ENCODE measurements at places on chromosomes 7 and 10.

DNA sequence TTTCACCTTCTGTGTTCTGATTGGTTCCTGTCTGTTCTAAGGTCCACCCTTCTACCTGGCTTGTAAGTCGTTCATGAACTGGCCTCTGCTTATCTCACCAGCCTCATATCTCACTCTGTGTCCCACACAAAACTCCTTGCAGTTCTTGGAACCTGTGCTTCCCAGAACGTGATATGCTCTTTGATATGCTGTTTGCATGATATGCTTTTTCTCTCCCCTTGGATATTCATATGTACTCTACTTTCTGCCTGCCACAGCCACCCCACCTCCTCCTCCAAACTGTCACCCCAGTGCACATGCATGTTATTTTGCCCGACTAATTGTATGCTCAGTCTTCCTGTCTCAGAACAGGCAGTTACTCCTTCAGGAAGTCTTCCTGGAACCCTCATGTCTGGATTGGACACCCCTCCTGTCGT lies 1.9 kb upstream of the ITPRIP start:
- no peak for DNase-seq

DNA sequence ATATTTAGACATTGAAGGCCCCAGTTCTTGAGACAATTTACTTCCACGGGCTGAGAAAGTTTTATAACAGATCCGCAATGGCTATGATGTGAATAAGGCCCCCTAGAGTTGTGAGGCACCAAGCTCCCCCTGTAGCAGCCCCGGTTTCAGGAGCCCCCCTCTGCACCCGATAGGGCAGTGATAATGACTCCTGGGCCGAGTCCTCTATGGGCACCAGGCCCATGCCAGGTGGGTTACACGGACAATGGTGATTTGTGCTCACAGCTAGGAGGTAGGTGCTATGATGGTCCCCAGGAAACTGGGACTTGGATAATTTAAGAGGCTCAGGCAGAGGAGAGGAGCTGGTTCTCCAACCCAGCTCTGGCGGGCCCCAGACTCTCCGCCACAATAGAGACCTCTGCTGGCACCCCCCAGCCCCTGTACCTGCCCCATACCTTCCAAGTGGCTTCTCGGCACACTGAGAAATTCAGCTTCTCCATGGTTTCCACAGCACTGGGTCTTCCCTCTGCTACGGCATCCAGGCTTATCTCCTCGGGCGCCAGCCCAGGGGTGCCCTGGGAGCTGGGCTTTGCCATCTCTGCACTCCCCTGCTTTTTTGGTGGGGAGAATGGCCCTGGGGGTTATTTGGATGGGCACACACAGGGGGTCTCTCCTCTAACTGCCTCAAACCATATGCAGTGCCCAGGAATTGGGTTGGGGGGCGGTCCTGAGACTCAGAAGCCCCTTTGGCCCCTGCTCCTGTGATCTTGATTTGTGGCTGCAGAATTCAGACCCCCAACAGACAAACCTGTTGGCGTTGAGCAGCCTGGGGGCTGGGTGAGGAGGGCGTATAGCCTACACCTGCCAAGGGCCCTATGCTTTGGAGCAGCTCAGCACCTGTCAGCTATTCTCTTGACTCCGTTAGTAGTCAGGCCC lies 12.2 kb upstream of the KCP start:
- DNase-seq = no peak

DNA sequence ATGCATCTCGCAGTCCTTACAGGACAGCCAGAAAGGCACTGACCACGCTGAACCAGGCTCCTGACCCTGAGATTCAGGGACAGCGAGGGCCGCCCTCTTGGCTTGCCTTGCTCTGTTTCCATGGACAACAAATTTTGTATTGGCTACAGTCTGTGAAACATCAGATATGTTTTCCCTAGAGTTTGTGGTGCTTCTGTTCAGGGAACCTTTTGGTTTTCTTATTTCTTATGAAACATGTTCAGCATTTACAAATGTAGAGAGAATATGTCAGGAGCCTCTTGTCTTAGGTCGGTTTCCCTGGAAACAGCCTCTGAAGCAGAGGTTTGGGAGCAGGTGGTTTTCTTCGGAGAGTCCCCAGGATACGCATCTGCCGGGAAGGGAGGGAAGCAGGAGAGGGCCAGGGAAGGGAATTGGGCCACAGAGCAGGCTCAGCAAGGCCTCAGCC lies 260.1 kb downstream of the CCDC3 start:
- no peak for DNase-seq

- no peak for DNase-seq
These were observed 187.4 kb upstream of the PDE1C start for GRCh38 chr7:32257621-32258020.

GRCh38 chr10:113426181-113426877 lies 126.5 kb upstream of the HABP2 start:
- DNase-seq = no peak

DNA sequence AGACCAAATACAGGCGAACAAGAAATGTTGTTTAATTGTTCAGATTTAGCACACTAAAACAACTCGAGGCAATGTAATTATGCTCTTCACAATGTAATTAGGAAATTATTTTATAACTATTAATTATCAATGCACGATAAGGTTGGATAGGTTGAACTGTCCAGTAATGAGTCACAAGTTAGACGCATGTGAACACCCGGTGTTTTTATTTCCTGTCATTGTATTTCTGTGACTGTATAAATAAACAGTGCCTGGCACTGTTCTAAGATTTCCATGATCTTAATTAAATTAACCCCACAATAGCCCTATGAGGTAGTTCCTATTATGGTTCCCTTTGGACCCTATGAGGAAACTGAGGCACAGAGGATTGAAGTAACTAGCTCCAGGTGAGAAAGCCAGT lies 26.2 kb downstream of the C10orf105 start:
- DNase-seq = no peak

- DNase-seq = no peak
These were observed 54.3 kb downstream of the ASB13 start for GRCh38 chr10:5611899-5612680.

- DNase-seq = no peak
These were observed 83.5 kb upstream of the INSIG1 start for GRCh38 chr7:155213955-155214740.

- peak; percentile 47 for DNase-seq
These were observed 28.5 kb downstream of the EPC1 start for GRCh38 chr10:32318476-32318896.

Data from GF-D8 (cell line).